ENCODE measurements at places on chromosomes 5 and 9. TPM values are rescaled to one million over a fixed set of nuclear protein-coding genes. Genes with fewer than 3 reads are reported as not detected.

MEIKIN gene
- not detected for total RNA-seq

RACK1 gene
- 4,240 TPM for total RNA-seq

NEUROG1 gene
- total RNA-seq: not detected

NADK2 gene
- total RNA-seq: 36.4 TPM

SLC46A2 gene
- not detected for total RNA-seq

SEMA5A gene
- 59.4 TPM for total RNA-seq

AUH gene
- 15.3 TPM for total RNA-seq

ST6GALNAC4 gene
- 31.7 TPM for total RNA-seq

ADAMTS6 gene
- total RNA-seq: 117 TPM

PCDHA9 gene
- total RNA-seq: 0.36 TPM

ZNF366 gene
- total RNA-seq: under 0.01 TPM

ZNF658 gene
- 5.8 TPM for total RNA-seq

HMMR gene
- 0.65 TPM for total RNA-seq

IFNA2 gene
- not detected for total RNA-seq

C9 gene
- 0.24 TPM for total RNA-seq

COQ4 gene
- 35.7 TPM for total RNA-seq

ZDHHC11 gene
- total RNA-seq: 0.73 TPM

ARAP3 gene
- total RNA-seq: 12.5 TPM

SLC2A6 gene
- 41.3 TPM for total RNA-seq

All from hair follicle dermal papilla cell (primary cell).